ENCODE measurements at places on chromosomes 4 and X.

DNA sequence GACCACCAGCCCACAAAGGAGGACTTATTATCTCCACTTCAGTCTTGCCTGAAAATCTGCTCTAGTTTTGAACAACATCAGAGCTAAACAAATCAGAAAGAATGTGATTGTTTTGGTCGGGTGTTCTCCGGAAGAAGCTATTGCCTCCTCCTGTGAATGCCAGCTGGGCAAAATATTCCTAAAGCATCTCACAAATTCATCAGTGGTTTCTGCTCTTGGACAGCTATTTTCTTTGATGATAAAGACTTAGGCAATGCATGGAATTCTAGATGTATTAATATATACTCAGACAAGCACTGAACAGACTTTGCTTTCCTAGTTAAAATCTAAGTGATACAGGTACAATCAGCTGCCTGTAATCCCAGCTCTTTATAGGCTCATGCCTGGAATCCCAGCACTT is 71.8 kb downstream of the ASMT start:
- no peak for DNase-seq

DNA sequence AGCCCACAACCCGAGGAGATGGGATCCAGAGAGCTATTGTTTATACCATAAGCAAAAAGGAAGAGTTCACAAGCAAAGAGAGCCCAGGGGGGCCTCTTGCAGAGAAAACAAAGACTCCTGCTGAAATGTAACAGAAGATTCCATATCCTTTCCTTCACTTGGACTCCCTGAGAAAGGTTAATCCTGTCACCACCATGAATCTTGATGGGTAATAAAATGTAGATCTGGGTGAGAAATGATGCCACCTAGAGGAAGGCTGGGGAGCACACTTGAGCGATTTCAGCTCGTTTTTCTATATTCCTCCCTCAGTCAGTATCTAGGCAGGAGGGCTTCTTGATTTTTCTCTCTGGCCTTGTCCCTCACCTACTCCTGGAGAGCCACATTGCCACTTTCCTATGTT is 10.2 kb upstream of the KCNE5 start:
- DNase-seq = no peak

DNA sequence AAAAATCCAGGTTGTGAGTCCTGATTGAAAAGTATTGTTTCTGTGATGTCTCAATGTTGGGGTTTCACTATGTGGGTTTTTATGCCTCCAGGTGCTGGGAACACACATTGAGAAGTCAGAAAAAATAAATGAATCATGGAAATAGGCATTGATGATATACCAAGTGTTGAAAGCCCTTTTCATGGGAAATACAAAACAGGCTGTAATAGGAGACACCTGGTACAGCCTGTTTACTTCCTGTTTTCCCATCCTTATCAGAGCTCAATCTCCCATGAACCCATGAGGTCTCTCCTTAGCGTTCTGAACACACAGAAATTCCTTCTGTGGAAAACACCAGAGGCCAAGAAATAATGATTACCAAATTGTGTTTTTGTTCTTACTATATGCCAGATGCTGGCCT is 106.3 kb upstream of the BOD1L1 start:
- DNase-seq = no peak

- no peak for DNase-seq
Measured at GRCh38 chr4:118171381-118171780, 137.1 kb downstream of the NDST3 start.

DNA sequence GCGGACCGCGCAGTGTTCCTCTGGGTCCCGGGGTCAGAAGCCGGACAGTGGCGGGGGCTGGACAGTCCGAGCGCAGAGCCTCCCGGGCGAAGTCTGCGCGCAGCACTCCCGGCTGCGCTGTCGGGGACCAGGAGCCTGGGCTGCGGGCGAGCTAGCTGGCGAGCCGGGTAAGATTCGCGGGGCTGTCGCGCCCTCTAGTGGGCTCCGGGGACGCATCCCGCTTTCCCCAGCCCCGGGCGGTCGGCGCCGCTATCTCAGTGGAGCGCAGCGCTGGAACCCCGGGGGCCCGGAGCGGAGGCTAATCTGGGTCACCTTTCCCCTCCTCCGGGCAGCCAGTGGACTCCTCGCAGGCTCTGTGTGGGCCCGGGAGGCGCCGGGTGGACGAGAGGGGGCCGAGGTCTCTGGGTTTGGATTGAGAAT is 4.2 kb downstream of the PDGFRA start:
- peak; percentile 86 for DNase-seq

DNA sequence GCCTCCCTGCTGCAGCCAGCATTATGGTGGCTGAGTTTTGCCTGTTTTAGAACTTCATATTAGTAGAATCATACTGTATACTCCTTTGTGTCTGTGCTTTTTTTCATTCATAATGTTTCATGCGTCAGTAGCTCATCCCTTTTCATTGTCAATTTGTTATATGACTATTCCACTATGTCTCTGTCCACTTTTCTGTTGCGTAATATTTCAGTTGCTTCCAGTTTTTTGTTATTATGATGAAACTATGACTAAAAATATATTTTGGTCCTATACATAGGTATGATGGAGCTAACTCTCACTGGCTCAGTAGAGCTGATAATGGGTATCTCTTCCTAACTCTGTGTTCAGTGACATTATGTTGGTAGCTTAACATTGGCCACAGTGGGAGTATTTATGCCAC is 48.3 kb downstream of the DMP1 start:
- no peak for DNase-seq

- no peak for DNase-seq
Measured at GRCh38 chrX:63506320-63506719, 155.2 kb upstream of the SPIN4 start.

DNA sequence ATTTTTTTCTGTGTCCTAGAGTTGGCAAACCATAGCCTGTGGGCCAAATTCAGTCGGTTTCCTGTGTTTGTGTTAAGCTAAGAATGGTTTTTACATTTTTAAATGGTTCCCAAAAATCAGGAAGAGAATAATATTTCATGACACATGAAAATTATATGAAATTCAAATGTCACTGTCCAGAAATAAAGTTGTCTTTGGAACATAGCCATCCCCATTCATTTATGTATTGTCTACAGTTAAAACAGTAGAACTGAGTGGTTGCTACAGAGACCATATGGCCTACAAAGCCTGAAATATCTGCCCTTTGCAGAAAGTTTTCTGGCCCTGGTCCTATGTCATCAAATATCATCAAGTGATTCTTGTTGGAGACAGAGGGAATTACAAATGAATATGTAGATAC is 15.5 kb downstream of the FRMPD4 start:
- DNase-seq = no peak

GRCh38 chr4:82583897-82584587 is 22.3 kb upstream of the TMEM150C start:
- DNase-seq = no peak

DNA sequence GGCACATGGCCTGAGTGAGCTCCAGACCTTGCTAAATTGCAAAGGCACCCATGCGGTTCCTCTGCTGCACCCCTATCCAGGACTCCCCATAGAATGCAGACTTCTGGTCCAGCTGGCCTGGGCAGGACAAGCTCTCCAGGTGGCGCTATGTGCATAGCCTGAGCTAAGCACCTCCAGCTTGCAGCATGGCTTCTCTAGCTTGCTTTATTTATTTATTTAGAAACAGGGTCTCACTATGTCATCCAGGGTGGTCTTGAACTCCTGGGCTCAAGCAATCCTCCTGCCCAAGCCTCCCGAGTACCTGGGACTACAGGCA is 5.5 kb upstream of the WFS1 start:
- no peak for DNase-seq

DNA sequence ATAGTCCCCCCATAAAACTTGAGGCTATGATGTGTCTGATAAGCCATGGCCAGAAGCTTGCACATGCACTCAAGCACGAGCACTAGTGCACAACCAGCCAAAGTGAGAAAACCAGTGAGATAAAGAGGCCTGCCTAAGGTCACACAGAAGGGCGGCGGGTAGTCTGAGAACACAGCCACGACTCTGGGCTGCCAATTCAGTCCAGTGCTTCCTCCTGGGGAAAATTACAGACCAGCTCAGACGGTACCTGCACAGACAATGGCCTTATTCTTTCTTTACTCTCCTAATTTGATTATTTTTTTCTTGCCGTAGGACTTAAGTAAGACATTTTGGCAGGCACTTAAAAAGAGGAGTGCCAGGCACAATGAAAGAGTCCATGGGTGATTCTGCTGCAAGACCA is 533.2 kb upstream of the FAT1 start:
- no peak for DNase-seq

GRCh38 chrX:14573161-14573560 is 43.8 kb downstream of the GLRA2 start:
- DNase-seq = no peak

DNA sequence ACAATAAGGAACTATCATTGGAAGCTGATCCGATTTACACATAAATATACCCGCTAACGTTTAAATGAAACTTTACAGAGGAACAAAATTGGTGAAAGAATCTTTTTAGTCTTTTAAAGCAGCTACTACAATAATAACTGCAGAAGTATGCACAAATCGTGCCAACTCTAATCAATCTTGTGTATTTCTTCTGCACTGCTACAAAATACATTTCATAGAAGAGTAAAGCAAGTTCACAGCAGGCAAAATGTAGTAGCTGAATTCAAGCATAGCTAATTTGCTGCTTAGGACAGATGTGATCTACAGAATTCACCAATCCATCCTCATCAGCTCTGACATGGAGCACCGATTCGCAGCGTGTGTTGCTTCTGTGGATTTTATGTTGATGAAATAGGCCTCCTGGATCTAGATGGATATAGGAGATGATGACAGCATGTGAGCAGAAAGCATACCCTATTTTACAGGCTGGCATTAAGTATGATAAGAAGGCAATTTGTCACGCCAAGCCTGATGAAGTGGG is 367.3 kb upstream of the FGF13 start:
- no peak for DNase-seq

DNA sequence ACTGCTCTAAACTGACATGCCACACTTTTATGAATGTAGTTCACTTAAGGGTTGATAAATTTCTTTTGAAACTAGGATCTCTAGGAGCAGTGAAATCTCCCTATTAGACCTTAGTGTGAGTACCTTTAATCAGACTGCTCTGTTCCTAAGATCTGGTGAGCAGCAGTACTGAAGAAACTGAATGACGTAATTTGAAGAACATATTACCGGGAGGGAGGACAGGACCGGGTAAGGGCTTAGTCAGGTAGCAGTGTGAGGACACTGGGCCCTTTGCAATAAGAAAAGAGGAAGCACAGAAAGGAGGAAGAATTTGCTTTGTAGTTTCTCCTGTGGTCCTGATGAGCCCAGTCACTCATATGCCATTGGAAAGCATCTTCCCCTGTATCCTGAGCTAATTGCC is 255.2 kb downstream of the THOC2 start:
- DNase-seq = no peak

DNA sequence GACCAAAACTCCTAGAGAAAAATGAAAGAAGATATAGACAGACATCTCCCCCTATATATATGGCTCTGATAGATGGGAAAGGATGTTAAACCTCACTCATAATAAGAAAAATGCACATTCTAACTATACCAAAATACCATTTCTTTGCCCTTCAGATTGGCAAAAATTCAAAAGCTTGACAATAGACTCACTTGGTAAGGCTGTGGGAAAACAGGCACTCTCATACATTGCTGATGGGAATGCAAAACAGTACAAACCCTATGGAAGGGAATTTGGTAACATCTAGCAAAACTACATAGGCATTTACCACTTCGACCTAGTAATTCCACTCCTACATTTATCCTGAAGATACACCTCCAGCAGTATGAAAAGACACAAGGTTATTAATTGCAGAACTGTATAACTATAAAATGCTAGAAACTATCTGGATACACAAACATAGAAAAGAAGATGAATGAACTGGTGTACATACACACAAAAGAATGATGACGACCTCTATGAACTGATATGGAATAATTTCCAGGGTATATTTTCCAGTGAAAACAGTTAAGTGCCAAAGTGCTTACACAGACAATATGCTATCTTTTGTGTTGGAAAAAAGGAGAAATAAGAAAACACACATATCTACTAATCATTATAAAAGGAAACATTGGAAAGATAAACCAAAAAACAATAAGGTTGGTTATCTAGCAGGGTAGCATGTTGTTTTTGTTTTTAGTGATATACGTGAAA is 48.5 kb downstream of the WDFY3 start:
- no peak for DNase-seq

DNA sequence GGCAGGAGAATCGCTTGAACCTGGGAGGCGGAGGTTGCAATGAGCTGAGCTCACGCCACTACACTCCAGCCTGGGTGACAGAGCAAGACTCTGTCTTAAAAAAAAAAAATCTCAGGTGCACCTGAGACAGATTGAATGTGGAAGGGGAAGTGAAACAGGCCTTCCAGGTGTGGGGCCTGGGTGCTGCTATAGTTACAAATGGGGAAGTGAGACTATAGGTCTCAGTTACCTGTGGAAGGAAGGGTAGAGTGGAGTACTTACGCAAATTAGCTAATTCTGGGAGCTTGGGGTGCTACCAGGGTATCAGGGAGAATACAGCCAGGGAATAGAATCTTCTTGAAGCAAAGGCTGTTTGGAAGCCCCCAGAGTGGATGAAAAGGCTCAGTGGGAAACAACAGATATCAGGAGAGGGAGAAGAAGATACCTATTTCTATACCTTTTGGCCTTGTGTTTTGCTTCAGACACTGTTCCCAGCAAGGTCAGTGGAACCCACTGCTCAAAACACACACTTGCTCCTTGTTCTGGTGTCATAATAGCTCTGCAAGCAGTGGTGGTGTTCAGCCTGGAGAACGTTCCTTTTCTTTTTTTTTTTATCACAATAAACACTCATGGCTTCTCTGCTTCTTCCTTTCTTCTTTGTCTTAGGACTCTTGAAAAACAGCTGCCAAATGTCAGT is 7.0 kb downstream of the CD38 start:
- DNase-seq = no peak

DNA sequence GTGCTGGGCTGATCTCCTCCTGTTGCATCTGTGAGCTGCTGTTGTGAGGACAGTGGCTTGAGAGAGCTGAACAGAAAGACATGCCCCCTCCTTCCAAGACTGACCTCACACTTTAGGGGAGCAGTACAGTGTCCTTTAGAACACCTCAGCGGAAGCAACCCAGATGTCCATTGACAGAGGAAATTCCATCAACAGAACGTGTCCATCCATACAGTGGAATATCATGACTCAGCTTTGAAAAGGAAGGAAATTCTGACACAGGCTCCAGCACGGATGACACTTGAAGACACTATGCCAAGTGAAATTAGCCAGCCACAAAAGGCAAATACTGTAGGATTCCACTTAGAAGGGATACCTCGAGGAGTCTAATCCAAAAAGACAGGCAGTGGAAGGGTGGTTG is 103.5 kb downstream of the GPR143 start:
- no peak for DNase-seq

DNA sequence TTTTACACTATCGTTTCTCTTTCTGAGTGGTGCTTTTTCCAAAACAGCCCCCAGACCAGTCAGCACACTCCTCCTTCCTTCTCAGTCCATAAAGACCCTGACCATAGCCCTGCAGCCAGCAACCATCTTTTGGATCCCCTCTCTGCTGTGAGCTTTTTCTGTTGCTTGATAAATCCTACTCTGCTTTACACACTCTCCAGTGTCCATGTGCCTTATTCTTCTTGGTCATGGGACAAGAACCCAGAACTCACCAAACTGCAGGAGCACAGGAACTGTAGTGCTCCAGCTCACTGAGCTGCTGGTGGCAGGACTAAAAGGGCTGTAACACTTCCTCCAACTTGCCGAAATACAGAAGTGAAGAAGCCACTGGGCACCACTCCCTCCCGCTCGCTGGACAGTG is 32.5 kb downstream of the COX18 start:
- DNase-seq = no peak

All from NCI-H774 (cell line).